ENCODE measurements at places on chromosomes 5 and 9.

- no peak for DNase-seq
Measured at GRCh38 chr5:637581-638450, 25.7 kb downstream of the CEP72 start.

DNA sequence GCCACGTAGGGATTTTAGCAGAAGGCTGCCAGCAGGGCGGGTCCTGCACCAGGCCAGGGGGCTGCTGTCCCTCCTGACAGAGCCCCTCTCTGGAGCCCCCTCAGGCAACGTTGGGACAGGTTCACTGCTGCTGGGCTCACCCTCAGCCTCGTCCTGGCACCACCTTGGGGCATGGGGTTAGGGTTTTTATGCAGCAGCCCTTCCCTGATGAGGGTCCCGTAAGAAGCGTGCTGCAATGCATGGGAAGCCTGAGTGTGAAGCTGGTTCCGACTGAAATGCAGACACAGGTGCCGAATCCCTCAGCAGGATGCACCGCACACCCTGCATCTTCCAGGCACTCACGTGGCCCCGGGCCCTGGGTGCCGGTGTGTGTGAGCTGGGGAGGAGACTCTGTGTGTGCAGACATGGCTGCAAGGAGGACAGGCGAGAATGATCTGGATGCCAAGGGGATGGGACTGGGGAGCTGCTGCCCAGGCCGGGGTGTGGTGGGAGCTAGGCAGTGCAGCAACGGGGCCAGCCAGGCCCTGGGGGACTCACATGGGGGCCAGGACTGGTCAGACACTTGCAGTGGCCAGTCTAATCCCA lies 27.1 kb downstream of the ZDHHC11B start:
- peak; percentile 5 for DNase-seq

DNA sequence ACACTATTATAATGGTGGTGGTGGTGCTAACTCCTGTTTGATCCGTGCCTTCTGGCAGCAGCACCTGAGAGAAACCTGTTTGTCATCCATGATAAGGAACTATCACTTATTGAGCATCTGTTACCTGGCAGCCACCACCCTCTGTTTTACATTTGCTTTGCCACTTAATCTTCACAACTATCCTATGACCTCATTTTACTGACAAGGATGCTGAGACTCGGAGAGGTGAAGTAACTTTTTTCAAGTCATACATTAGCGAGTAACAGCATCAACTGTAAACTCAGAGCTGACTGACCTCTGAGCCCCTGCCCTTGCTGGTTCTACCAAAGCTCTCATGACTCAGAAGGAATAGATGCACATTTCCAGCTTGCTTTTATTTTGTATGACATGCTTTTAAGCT lies 81.1 kb downstream of the EGFLAM start:
- DNase-seq, result no peak

DNA sequence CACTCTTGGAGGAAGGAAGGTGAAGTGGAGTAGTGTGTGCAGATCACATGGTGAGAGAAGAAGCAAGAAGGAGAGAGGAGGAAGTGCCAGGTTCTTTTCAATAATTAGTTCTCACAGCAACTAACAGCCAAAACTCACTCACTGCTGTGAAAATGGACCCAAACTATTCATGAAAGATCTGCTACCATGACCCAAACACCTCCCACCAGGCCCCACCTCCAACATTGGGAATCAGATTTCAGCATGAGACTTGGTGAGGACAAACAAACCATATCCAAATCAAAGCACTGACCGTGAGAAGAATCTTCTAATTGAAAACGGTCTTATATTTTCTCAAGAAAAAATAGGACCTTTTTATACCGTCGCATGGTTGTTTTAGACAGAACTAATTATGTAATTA lies 468.7 kb upstream of the TYRP1 start:
- no peak for DNase-seq

- no peak for DNase-seq
Measured at GRCh38 chr5:130762031-130762430, 403.0 kb downstream of the HINT1 start.

DNA sequence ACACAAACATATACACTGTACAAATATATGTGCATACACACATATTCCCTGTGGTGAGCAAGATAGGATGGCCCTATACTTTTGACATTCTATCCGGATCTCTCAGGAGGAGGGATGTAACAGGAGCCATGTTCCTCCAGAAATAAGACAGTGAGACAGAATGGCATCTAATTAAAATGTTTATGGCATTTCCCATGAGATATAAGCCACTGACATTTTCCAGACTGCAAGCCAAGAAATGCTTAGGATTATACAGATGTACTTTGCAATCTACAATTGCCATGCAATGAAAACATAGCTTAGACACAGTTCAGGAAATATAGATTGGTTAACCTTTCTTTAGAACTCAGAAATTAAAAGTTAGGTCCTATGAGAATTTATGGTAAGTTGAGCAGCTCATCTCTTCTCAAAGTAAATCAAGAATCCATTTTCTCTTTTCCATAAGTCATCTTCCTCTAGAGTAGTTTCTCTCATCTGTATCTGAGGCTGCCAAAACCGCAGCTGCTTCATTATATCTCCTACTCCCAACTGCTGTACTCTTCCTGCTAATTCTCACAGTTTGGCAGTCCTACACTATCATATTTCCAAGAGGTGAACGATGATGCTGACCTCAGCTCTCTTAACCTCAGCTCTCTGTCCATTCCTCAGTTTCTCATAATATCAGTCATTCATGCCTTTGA lies 1719.1 kb downstream of the MAT2B start:
- DNase-seq, result no peak

- no peak for DNase-seq
Measured at GRCh38 chr9:77826621-77827020, 178.5 kb upstream of the GNA14 start.

- DNase-seq, result no peak
Measured at GRCh38 chr5:1889321-1890065, 6.8 kb upstream of the IRX4 start.

GRCh38 chr5:125987677-125988255 lies 435.4 kb upstream of the GRAMD2B start:
- no peak for DNase-seq
